ENCODE measurements at places on chromosomes 7 and 10.

- DNase-seq = no peak
These were observed 31.7 kb upstream of the DNMBP start for GRCh38 chr10:100041306-100042002.

DNA sequence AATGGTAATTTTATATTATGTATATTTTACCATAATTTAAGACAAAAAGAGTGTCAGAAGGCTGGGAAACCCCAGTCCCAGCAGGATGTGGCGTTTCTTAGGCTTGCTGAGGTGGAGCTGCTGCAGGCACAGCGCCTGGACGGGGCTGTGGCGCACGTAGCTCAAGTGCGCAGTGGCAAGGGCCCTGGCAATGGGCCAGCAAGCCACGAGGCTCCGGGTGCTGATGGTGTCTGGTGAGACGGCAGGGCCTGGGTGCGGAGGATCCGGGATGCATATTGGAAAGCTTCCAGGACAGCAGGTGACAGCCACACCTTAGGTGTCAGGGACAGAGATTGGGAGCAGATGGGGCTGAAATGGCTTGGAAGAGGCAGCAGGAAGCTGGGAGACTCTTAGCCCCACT is 37.2 kb downstream of the CLEC2L start:
- DNase-seq = no peak

DNA sequence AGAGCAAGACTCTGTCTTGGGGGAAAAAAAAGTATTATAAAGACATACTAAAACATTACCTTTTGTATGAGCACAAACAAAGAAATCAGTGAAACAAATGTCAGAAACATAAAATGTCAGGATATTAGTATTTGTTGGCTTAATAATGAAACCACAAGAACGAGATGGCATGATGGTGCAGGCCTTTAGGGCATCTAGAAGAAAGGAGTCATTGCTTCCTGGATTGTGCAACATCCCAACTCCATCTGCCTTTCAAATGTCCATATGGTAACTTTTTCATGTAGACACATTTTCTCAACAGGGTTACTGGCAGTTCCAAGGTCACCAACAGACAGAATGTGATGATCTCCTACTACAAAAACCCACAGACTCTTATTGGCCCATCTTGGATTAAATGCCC is 96.6 kb downstream of the ZNF248 start:
- DNase-seq = no peak

GRCh38 chr7:97982647-97983046 is 7.3 kb downstream of the OCM2 start:
- no peak for DNase-seq

DNA sequence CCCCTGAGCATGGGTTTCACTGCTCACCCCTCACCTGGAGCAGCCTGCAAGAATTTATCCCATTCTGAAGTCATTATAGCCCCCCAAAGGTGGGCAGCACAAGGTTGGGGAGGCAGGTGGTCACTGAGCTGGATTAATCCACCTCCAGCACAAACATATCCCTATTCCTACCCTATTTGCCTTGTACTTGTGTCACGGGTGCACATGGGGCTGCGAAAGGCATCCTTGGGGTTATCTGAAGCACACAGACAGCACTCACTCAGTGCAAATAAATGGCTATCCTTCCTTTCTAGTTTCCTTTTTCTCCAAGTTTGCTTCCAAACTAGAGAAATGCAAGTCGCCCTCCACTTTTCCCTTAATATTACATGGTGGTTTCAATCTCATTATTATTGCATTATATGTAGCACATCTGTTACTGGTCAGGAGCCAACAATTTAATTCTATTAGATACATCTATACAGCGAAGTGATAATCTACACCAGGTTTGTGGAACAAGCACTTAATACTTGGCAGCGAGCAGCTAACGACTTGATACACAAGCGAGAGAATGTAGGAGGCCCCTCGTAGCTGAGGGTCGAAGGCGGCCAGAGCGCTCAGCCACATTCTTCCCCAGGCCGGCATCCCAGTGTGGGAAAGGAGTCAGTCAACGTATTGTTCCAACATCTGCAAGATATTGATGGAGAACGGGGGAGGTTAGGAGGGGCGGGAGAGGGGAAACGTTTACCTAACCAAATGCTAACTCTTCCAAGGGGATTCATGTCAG is 121.3 kb upstream of the HABP2 start:
- DNase-seq = no peak

DNA sequence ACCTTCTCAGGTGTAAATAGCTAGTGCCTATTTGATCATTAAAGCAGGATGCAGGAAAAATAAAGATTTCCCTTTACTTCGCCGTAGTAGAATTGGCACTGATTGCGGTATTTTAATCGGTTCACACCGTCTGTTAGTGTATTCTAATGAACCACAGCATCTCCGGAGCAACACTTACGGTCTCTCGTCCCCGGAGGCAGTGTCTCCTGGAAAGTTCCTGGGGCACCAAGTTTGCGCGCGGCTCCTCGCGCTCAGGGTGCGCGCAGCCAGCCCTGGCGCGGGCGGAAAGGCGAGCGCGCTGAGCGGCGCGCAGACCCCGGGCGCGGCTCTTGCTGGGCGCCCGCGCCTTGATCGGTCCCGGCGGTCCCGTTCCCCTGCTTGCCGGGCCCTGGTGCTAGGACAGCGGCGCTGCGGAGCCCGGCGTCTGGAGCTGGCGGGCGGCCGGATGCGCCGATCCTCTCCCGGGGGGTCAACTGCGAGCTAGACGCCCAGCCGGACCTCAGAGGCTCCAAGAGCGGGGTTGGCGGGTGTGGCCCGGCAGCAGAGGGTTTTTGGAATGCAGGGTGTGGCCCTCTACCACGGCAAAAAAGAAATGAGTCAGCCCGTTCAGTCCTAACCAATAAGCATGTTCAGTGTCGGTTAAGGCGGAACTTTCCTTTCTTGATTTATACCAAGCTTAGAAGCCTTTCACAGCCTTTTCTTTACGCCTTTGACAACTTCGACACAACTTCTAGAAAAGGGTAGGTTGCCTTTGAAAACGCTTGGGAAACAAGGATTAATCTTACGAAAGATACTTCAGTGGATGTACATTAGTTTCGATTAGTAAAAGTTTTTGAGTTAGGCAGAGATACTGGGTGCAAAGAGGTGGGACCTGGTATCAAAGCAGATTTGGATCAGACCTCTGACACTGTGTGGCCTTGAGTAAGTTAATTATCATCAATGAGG is 166.8 kb upstream of the ASAH2 start:
- no peak for DNase-seq

DNA sequence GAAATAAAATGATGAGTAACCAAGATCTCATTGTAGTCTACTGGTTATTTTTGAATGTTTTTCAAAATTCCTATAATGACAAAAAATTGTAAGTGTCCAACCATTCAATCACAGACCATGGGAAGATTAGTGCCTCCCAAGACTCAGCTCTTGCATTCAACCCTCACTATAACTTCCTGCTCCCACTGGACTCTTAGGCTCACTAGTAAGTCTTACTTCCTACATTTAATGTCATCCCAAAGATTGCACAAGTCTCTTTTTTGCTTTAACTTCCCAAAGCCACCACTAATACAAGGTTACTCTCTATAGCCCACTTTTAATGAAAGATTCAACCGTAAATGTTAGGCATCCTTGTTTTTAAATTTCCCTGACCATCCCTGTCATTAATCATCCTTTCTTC is 111.9 kb upstream of the NRBF2 start:
- DNase-seq = no peak

GRCh38 chr7:116862951-116863670 is 724 bp downstream of the CAPZA2 start:
- DNase-seq = no peak

GRCh38 chr7:1707756-1708595 is 37.9 kb downstream of the ELFN1 start:
- no peak for DNase-seq

DNA sequence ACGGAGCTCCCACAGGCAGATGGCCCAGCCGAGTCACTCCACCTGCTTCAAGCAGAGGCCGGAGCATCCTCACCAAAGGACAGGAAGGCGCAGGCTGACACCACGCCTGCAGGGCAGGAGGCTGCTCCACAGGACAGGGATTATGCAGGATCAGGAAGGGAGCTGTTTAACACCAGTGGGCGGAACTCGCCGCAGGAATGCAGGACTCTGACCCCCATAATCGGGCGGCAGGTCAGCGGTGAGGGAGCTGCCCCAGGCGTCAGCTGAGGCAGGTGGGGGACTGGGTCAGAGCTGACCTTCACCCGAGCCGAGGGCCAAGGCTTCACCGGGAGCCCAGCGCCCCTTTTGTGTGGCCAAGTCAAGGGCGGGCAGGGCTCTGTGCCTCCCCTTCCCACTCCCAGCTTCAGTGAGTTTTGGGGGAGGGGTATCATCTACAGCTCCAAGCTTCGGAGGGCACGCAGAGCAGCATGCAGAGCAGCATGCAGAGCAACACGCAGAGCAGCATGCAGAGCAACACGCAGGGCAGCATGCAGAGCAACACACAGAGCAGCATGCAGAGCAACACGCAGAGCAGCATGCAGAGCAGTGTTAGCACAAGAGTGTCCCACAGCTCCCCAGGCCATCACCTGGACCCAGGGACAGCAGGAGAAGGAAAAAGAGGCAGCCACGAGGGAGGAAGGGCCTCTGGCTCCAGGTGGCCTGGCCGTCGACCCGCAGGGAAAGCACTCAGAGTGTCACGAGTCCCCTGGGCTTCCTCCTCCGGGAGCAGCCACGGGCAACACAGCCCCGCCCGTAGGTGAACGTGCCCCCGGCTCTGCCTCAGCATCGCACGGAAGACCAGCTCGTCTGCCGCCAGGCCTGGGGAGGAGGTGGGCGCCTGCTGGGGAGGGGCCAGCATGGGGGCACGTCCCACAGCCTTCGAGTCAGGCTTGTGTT is 151.7 kb upstream of the PPP2R2D start:
- DNase-seq = no peak

- no peak for DNase-seq
These were observed 46.1 kb downstream of the CABCOCO1 start for GRCh38 chr10:61708846-61709245.

GRCh38 chr10:97081621-97082235 is 104.0 kb downstream of the SLIT1 start:
- DNase-seq = no peak

GRCh38 chr10:113930482-113931057 is 76.1 kb downstream of the NHLRC2 start:
- no peak for DNase-seq

DNA sequence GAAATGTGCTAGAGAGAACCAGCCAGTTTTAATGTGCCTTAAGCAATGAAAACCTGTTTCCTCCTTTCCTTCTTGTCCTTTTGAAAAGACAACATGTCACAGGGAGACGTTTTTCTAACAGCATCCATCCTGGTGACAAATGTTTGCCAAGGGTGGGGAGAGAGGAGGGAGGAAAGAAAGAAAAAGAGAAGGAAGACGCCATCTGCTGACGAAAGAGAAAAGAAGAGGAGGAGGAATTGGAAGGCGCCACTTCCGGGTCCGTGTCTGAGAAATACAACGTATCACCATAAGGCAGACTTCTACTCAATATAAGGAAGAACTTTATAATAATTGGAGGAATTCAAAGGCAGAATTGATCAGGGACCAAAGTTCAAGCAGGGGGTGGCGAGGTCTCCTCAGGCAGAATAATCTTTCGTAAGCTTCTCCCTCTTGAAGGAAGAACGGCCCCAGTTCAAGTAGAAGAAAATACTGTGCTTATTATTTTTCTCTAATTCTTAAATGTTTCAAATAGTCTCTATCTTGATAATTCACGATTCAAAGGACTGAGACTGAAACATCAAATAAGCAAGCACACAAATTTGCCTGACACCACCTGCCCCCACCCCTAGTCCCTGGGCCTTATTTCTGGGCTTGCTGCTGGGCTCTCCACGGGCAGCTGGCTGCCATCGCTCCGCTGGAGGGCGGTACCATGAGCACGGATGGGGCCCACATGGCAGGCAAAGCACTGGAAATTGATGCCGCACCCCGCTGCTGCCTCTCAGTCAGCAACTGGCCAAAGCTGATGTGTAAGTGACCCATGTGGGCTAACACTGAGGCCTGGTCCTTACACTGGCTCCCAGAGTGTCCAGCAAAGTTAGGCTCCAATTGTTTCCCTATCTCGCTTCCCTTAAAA is 273.7 kb upstream of the KLF14 start:
- peak; percentile 13 for DNase-seq

DNA sequence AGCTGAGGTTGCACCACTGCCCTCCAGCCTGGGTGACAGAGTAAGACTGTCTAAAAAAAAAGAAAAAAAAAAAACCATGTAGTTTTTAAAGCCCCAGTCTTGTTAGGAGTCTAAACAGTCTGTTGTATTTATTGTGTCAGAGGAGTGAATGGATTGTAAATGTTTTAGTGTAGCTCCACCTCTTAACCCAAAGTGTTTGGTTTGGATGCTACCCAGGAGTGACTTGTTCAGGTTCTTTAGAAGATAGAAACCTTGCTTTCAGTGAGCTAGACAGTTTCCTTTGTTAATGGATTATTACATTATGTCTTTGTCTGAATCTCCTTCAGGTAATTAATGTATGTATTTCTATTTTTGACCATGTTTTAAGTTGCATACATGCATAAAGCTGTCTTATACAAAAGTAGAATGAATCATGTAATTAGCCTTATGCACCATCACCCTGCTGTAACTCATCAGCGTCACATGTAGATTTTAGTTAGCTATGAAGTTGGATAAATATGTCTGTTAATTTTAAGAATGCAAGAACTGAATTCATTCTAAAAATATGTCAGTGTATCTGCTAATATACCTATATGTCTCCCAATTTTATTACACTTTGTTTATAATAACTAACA is 97.7 kb downstream of the TAF3 start:
- DNase-seq = no peak

DNA sequence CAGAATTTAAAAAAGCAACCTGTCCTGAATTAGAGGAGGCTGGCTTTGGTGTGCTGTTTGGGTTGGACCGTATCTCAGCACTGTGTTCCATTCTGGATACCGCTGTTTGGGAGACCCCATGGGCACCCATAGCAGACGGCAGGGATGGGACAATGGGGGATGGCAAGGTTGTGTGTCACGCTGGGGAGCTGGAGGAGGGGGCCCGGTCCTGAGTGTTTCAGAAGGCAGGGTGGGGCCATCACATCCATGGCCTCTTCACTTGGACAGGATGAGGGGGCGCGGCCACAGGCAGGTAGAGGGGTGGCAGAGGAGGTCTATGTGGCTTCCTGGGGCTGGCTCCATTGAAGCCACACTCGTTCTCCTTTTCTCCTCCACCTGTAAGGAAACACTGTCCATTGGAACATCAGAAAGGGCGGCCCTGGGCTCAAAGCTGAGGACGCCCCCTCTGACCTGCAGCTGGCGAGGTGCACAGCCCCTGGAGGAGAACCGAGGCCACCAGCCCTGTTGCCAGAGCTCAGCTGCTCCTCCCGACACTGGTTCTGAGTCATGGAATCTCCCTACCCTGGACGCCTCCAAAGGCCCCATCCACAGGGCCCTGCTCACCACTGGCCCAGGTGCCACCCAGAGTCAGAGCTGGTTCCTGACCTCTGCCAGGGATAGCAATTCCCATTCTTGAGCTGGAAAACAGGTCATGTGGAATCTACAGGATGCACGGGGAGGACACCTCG is 587.3 kb downstream of the DNAJB6 start:
- no peak for DNase-seq

All from activated naive CD8-positive, alpha-beta T cell treated with anti-CD3 and anti-CD28 coated beads, Interleukin-2, amount 50 U/mL, for 16 hours (primary cell).